ENCODE measurements at places on chromosomes 7 and 10.

- no peak for DNase-seq
These were observed 46.8 kb downstream of the ERLIN1 start for GRCh38 chr10:100138921-100139496.

GRCh38 chr10:46092524-46093081 is 46.5 kb upstream of the MSMB start:
- peak; percentile 75 for DNase-seq

DNA sequence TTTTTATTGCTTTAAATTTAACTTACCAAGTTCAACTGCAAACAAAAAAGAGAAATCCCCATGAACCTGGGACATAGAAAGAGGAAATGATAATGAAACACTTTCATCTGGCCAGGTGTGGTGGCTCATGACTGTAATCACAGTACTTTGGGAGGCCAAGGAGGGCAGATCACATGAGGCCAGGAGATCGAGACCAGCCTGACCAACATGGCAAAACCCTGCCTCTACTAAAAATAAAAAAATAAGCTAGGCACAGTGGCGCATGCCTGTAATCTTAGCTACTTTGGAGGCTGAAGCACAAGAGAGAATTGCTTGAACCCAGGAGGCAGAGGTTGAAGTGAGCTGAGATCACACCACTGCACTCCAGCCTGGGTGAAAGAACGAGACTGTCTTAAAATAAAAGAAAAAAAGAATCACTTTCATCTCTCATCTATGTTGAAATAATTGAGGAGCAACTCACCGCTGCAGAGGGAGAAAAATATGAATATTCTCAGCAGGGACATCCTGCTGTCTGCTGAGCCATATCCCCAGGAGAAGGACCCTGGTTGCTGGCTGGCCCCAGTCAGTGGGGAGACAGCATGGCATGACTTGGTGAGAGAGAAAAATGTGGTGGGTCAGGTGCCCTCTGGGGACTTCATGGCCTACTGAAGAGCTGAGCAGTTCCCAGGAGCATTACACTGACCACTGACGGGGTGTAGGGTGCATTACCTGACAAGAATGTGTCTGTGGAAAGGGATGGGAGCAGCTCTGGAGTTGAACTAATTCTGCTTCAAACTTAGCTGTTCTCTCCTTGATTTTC is 22.8 kb upstream of the TARP start:
- no peak for DNase-seq

- no peak for DNase-seq
These were observed 582.3 kb upstream of the CNTNAP2 start for GRCh38 chr7:145534301-145534700.

GRCh38 chr10:77507291-77507880 is 130.2 kb downstream of the KCNMA1 start:
- DNase-seq: no peak

DNA sequence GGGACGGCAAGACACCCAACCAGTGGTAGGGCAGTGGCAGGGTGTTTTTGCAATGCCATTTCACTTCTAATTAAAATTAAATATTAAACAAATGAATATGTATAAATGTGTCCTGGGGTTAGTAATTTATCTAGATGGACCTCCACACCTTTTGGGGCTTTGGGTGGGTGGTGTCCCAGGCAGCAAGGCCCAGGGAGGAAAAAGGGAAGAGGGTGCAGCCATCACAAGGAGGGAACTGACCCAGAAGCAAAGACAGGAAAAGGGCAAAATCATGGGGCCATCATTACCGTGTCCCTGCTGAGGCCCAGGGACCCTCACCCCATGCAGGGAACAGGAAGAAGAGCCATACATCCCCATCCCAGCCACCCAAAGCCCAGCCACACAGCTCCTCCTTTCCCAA is 204.6 kb downstream of the GRID1 start:
- DNase-seq: no peak

DNA sequence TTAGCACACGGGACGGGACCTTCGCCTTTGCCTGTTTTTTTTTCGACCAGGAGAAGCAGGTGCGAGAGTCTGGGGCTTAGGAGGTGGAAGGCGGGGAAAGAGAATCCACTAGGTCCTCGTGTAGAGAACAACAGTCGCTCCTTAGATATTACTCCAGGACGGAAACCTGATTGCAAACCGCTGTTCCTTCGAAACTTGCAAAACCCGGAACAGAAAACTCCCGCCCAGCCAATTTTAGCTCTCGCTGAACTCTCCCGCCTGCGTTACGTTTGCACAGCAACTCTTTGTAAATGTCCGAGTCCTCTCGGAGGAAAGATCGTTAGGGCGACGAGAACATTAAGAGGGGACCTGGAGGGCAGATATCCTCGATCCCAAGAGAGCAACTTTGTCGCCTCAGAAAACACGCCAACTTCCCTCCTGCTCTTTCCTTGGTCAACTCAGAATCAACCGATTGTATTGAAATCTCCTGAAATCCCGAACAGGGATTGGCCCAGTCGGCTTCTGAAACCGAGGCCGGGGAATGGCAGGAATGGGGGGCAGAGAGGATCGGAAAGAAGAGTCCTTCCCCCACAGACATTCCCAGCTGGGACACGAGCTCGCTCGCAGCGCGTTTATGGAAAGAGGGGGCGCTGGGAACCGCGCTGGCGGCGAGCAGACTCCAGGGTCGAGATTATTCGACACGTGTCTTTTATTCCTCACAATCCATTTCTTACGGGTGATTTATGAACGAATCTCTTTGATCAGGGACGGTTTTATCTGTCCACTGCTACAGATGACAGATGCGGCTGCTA is 9.9 kb downstream of the TWIST1 start:
- no peak for DNase-seq

DNA sequence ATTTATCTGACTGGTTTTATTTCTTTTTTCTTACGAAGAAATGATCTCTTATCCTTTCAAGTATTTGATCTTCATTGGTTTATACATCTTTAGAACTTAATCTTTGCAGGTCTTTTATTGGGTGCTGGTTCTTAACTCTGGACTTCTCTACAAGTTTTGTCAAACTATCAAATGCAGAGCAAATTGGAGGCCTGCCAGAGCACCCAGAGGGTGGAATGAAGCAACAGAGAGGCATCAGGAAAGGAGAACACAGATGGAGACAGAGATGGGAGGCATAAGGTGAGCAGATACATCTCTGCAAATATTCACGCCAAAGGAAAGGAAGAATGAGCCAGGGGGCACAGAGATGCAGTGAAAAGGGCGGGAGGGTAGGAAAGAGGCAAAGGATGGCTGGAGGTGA is 130.3 kb downstream of the PKD1L1 start:
- no peak for DNase-seq

DNA sequence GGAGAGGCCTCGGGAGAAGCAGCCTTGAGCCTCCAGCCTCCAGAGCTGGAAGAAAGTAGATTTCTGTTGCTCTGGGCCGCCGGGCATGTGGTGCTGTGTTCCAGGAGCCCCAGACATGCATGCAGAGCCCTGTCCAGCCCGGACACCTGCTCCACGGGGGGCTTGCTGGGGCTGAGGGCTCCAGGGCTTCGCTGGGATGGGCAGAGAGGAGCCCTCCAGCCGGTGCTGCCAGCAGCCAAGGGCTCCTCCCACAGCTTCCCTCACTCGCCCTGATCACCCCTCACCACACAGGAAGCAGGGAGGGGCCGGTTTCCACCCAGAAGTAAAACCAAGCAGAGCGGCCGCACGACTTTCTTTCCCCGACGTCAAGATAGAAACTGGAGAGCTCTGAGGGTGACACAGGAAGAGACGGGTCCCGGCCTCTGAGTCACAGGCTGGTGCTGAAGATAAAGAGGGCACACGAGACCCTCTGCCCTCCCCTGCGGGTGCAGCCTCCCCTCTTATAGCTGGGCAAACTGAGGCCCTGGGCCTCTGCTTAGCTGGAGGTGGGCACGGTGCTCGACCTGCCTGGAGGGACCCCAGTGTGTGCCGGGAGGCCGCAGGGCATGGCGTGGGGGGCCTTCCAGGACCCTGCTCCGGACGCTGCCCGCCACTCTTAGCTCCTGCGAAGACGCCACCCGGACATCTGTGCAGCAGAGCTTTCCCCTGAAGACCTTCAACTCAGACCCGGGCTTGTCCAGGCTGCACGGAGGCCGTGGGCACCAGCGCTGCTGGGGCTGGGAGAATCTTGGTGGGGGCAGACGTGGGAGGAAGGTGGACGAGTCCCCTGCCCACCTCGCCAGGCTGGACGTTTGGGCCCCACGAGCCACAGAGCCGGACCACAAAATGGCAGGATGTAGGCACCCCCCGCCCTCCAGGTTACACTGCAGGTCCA is 31.1 kb downstream of the ADAP1 start:
- DNase-seq: peak; percentile 89

DNA sequence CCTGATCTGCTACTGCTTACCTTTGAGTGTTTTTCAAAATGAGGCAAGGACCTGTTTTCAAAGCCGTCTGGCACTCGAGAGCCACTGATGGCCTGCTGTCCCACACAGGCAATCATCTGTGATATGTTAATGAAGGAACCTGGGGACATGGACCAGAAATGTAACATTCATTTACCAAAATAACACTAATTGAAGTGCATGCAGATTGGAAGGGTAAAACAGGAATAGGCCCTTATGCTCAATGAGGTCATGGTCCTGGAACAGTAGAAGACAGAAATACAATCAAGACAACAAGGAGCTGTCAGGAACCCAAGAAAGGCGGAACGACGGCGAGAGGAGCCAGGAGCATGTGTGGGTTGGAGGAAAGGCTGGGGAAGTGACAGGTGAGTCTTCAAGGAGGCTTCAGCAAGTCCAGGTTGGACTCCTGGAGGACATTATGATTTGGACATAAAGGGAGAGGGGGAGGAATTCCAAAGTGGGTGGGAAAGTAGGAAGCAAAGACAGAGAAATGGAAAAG is 28.3 kb downstream of the POLR3A start:
- no peak for DNase-seq

DNA sequence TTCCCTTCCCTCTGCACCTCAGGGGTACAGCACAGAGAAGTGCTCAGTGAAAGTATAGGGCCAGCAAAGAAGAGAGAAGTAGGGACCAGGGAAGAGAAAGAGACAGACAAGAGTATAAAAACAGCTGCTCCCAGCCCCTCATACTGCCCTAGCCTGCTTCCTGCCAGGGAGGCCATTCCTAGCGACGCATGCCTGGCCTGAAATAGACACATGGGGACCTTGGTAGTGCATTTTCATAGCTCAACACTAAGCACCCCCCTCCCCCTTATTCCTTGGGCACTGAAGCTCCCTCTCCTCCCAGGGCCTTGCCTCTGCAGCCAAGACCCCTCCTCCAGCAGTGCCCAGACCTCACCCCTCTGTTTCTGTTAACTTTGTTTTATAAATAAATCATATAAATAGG is 64.7 kb downstream of the ZMIZ1 start:
- DNase-seq: no peak

DNA sequence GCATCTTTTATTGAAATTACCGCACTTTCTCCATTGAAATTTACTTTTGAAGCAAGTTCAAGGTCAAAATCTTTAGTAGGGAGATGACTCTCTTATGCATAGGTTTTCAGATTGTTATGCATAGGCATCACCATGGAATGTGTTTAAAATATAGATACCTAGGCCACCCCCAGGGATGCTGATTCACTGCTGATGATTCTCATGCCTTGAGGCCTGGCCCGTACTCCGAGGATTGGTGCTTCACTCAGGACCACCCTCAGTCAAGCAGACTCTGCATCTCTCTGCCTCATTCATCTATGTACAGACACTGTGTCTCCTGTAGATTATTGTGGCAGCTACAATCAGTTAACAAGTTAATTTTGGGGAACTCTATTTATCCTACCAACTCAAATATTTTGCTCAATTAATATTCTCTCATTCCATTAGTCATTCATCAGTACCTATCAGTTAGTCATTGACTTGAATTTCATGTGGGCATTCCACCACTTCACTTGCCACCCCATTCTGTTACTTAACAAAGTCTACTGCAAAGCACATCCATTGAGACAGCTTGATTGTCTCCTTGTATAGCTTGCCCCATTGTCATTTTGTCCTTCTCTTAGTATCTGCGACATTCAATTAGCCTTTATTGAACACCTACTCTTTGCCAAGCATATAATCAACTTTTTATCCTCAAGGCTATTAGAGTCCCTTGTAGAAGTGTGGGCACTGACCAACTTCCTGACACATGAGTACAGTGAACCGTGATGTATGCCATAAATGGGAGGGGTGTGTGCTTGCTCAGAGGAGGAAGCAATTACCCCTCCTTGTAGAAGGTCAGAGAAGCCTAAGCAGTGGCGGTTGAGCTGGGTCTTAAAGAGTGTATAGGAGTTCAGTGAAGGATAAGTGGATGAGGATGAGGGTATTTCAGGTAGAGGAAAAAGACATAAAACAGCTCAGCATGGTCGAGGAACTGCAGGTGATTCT is 255.6 kb upstream of the BMPER start:
- DNase-seq: no peak

GRCh38 chr7:128793181-128793547 is 1.4 kb downstream of the CCDC136 start:
- no peak for DNase-seq

- no peak for DNase-seq
These were observed 27.8 kb upstream of the PROSER2 start for GRCh38 chr10:11795101-11795920.

DNA sequence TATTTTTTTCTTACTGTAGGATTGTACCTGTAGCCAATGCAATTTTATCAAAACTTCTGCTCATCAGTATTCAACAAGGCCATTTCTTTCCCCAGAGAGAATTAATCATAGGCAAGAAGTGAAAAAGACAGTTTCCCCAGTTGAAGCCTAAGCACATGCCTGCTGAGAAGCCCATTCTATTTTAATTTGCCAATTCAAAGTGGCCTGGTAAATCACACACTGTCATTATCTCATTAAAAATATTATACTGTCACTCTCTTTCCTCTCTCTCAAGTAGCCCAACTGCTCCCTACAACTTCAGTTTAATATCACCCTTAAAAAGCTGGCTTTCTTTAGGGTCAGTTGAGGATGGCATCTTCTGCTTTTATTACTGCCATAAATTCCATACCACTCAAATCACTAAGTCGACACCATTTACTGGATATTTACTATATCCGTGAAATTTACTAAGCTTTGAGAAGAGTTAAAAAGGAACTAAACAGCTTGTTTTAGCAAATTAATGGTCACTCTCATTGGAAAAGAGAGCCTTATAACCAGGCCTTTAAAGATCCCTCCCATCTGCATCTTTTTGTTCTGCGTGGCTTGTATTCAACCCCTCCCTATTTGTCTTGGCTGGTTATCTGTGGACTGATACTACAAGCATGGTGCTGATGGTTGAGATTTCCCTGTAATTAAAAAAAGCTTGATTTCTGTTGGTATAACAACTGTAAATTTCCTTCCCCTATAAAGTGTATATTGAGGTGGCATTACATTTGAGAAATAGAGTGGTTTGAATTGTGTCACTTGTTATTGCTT is 30.6 kb downstream of the COL28A1 start:
- DNase-seq: no peak

- no peak for DNase-seq
These were observed 108.5 kb downstream of the EVX1 start for GRCh38 chr7:27351137-27351536.

DNA sequence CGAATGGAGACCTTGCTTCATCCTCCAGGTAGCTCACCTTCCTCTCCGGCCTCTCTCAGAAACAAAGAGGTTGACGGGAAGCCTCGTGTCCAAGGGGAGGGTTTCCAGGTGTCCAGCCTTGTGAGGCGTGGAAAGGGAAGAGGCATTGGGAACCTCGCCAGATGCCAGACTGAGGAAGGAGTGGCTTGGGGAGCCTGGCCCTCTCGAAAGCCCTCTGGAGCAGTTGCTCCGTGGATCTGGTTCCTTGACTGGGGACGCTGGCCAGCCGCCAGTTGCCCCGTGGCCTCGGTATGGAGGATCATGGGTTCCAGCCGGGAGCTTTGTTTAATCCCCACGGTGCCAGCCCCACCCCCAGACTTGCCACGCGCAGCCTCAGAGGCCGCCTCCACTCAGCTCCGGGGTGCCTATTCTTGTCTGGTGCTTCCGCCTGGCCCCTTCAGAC is 30.3 kb upstream of the SUN1 start:
- DNase-seq: no peak

Measured in GDM1 (cell line).